ENCODE measurements at places on chromosomes 2 and 18.

- no peak for DNase-seq
Observed at GRCh38 chr2:75549401-75550253, 11.1 kb downstream of the EVA1A start.

GRCh38 chr2:169221745-169222369 is 140.5 kb downstream of the LRP2 start:
- DNase-seq: no peak

- DNase-seq: no peak
Observed at GRCh38 chr2:235146871-235147565, 195.2 kb downstream of the SH3BP4 start.

DNA sequence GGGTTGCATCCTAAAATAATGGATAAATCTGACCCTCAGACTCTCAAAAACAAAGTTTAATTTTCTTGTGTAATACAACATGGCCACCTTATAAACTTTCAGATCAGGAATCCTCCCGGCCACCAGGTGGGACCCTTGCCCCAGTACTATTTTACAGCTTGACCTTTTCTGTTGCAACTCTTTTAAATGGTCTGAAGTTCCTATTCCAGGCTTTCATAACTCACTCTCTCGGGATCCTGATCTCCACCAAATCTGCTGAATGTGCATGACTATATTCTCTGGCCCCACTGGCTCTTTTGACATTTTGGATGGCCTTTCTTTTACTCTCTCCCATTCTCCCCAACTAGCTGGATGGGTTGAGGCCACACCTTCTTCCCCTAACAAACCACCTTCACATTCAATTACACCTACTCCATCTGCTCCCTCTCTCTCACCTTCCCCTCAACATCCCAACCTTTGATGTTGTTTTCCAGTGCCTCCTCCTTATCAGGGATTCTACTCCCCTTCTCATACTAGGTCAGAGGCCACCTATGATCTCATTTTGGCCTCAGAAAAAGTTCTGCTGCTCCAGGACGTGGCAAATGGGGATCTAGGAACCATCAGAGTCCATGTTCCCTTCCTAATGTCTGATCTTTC is 70.8 kb downstream of the SESTD1 start:
- DNase-seq: no peak

DNA sequence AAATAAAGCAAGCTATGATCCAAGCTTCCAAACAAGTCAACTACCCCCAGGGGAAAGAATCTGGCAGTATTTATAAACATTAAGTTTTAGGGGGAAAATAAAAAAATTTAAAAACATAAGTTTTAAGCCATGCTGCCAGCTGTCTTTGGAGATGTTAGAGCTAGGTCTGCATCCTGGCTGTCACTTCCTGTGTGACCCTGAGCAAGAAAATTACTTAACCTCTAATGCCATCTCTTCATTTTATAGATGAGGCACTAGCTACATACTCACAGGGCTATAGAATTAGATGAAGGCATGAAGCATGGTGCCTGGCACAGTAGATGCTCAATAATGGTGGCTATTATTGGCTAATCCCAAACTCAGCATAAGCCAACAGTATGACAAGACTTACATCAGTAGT is 28.1 kb downstream of the STARD7 start:
- DNase-seq: no peak

DNA sequence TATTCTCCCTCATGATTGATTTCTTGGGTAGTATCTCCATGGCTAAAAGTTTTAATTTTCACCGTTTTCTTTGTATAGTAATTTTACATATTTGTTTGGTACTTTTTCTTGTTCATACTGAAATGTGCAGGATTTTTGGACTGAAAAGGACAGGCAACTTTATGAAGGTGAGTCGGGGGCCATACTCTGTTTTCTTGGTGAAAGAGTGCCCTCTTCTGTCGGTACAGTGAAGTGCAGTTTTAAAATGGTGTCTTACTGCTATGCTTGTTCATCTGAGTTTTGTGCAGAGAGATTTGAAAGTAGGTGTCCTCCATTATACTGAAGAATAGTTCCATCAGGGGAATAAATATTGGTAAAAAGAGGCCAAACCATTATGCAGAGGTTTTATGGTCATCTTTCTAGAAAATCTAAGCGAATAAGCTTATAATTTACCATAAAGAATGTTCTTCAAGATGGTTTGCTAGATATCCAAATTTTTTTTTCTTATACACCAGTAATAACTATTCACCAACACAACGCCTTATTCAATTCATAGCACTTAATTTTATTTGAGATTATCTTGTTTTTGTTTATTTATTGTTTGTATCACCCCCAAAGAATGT is 8.7 kb upstream of the SERPINB13 start:
- no peak for DNase-seq

- DNase-seq: no peak
Observed at GRCh38 chr2:3189076-3189591, 188.5 kb downstream of the EIPR1 start.

GRCh38 chr2:241509155-241509784 is 886 bp upstream of the STK25 start:
- no peak for DNase-seq

DNA sequence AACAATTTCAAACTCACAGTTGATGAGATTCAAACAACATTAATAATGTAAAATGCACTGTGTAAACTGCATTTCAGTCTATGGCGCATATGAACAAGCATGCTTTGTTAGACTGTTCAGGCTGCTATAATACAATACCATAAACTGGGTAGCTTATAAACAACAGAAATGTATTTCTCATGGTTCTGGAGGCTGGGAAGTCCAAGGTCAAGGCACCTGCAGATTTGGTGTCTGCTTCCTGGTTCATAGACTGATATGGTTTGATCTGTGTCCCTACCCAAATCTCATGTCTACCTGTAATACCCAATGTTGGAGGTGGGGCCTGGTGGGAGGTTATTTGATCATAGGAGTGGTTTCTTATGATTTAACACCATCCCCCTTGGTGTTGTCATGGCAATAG is 148.1 kb upstream of the SERPINE2 start:
- no peak for DNase-seq

DNA sequence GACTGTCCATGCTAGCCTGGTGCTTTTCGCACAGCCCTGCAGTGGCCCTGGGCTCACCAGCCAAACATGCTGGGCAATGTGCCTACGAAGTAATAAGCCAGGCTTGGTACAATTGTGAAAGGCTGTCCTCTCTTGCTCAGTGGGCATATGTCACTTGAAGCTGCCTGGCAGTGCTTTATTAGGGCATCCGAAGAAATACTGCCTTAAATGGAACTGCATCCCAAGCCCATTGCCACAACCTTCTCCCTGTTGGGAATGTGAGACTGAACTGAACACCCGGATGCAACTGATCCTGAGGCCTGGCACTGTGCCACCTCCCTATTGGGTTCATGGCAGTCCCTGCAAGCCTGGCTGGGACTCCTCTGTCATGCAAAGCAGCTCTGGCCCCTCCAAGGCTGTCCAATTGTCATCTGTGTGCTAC is 15.9 kb downstream of the CAPG start:
- DNase-seq: no peak

- no peak for DNase-seq
Observed at GRCh38 chr18:24276994-24277393, 120.6 kb downstream of the OSBPL1A start.

DNA sequence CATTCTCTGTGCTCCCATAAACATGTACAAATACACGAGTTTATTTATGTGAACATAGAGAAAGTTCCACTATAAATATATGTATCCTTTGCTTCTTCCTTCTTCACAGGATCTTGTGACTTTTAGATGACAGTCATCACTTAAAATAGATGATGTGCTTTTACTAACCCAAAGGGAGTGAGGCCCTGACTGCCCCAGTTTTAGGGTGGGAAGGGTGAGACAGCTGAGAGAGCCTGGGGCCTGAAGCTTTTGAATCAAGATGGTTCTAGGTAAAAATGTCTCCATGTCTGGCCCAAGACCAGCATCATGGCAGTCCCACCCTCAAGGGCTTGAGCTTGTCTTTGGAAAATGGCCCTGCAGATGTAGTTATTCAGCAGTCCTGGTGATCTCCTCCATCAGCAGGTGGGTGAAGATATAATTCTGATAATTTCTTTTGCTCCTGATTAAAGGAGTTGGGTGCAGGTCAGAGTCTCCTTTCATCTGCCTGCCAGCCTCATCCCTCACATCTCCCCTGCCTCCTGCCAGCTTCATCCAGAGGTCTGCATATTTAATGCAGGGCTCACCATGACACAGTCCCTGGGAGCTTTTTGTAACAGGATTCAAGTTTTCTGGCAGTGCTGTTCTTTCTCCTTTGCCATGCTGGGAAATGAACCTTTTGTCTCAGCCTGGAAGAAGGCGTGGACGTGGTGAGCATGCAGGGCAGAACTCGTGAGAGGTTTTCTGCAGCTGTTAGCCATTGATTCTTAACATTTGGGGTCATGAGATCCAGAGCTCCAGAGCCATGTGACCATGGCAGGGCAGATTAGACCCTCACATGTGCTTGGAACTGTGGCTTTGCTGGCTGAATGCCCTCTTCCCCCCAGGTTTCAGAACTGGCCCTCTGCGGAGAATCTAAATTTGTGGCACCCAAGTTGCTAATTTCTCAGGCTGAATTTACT is 2.7 kb downstream of the HRH4 start:
- no peak for DNase-seq

DNA sequence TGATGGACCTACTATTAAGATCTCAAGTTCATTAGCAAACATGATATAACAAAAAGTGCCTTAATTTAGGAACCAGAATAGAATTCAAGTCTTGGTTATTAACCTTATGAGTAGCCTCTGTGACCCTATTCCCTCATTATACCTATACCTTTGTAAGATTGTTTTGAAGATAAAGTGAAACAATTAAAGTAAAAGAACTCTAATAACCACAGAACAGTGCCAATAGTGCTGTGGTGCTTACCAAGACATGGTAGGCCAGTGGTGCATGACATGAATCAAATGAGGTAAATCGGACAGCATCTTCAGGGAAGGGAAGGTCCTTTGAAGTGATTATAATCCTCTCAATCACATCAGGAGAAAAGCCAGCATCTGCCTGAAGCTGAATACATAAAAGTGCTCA is 36.4 kb downstream of the METTL4 start:
- no peak for DNase-seq

DNA sequence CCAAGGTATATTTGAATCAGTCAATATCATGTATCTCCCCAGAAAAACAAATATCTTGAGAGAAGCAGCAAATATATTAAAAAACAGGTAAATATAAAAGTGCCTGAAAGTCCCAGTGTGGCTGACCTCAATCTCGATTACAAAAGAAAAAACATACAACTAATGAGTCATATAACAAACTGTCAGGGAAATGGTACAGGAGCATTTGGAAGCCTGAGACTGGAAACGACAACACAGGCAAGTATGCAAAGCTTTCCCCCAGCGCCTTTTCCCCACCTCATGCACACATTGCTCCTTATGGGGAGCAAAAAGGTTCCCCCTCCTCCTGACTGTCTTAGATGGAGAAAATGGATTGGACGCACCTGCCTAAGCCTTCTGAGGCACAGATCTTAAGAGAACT is 230.7 kb downstream of the TMX3 start:
- no peak for DNase-seq

DNA sequence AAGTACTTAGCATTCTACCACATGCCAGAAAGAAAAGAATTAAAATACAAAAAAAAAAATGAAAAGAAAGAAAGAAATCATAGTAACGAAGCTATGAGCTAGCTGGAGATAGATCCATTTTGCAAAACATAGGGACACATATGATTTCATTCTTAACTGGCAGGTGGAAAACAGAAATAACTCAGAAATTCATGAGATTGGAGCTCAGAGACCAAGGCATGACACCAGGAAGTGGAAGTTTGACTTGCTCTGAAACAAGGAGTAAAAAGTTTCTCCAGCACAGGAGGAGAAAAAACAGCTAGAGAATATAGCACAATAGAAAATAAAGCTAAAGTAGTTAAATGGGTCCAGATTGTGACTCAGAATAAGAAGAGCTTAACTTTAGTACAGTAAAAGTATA is 278.1 kb downstream of the ZEB2 start:
- DNase-seq: no peak

DNA sequence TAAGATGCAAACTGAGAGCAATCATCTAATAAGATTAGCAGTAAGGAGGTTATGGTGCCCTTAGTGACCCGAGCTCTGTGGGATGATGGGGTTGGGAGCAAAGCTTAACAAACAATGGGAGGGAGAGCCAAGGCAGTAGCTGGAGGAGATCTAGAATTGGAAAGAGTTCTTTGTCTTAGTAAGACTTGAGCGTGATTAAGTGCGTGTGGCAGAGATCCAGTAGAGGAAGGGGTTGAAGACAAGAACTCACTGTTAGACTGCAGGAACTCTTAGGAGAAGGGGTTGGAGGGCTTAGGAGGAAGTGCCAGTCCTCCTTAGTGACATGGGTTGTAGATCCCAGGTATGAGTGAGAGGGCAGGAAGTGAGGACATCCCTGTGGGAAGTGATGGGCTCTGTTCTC is 184.7 kb downstream of the GFPT1 start:
- DNase-seq: no peak

GRCh38 chr18:57753063-57753462 is 50.1 kb downstream of the ATP8B1 start:
- DNase-seq: no peak

DNA sequence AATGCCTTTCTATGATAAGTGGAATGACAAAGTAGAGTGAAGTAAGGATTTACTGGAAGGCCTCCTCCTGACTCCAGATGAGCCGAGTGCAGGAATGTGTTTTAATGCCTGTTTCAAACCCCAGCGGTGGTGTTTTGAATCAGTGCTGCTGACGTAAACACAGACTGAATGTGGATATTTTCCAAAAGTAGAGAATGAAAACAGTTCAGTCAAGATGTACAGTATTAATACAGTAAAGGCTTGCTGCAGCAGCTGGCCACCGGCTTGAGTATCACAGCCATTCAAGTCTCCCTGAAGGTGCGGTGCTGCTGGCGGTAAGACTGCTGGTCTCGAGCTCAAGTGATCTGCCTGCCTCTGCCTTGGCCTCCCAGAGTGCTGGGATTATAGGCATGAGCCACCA is 46.7 kb downstream of the ARHGAP28 start:
- no peak for DNase-seq

DNA sequence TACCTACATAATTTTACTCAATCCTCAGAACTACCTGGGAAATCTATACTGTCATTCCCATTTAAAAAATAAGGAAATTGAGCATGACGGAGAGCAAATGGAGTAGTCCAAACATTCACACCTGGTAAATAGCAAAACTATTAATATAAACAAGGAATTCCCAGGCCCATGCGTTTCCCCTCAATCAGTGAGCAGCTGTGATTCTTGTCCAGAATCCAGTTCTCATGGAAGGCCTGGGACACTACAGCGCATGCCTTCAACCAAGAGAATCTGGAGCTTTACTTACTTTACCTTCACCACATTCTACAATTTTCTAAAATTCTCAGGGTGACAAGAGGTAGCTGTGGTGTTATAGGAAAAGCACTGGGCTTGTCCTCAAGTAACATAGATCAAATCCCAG is 259.0 kb downstream of the LRATD1 start:
- no peak for DNase-seq
